ENCODE measurements at places on chromosomes 4 and X.

GRCh38 chrX:40331353-40331752, 233.6 kb upstream of the BCOR start:
- no peaks in the 10 kb centered on the region for H3K27me3 ChIP-seq
- no peak for DNase-seq
- H3K27ac ChIP-seq: no peak overlapping the region
- no peak overlapping the region for H3K4me3 ChIP-seq

- H3K4me3 ChIP-seq: no peak overlapping the region
- no peaks in the 10 kb centered on the region for H3K4me1 ChIP-seq
- H3K27me3 ChIP-seq: no peaks in the 10 kb centered on the region
- DNase-seq: no peak
These were observed 17.3 kb downstream of the COQ2 start for GRCh38 chr4:83267121-83267829.

GRCh38 chr4:125789023-125789422, 474.3 kb downstream of the FAT4 start:
- DNase-seq: no peak
- no peak overlapping the region for H3K4me3 ChIP-seq
- H3K27ac ChIP-seq: no peak overlapping the region
- no peaks in the 10 kb centered on the region for H3K4me1 ChIP-seq

- H3K4me3 ChIP-seq: no peak overlapping the region
- DNase-seq: no peak
- H3K36me3 ChIP-seq: no peaks in the 10 kb centered on the region
- no peak overlapping the region for H3K27ac ChIP-seq
- no peaks in the 10 kb centered on the region for H3K27me3 ChIP-seq
These were observed 605.7 kb upstream of the PABPC4L start for GRCh38 chr4:134807231-134807745.

DNA sequence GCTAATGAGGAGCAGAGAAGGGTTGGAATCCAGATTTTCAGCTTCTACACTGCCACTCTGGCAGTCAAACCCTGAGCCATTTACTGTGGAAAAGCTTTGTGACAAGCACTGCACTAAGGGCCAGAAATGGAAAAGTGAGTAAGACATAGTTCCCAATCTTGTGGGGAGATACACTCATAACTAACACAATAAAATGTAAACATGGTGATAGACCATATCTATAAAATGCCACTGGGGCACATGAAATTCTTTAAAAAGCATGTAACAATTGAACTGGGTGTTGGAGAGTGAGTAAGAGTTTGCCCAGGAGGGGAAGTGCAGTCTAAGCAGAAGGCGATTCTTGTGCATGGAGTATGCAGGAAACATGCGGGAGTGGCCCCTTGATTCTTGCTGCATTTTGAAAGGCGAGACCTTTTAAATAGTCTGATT, 32.0 kb upstream of the ANXA5 start:
- no peaks in the 10 kb centered on the region for H3K36me3 ChIP-seq
- H3K27ac ChIP-seq: no peak overlapping the region
- no peak for DNase-seq
- H3K4me1 ChIP-seq: peaks cover 3% of the 10 kb centered on the region
